ENCODE measurements at places on chromosomes 5 and 9.

GRCh38 chr9:130242270-130243014 lies 23.1 kb upstream of the HMCN2 start:
- DNase-seq, result no peak

GRCh38 chr9:134591082-134591571 lies 50.5 kb upstream of the COL5A1 start:
- no peak for DNase-seq

GRCh38 chr9:126938327-126938726 lies 23.7 kb downstream of the RALGPS1 start:
- DNase-seq, result no peak

- DNase-seq, result no peak
These were observed 855.5 kb upstream of the DMAC1 start for GRCh38 chr9:8655071-8655470.

DNA sequence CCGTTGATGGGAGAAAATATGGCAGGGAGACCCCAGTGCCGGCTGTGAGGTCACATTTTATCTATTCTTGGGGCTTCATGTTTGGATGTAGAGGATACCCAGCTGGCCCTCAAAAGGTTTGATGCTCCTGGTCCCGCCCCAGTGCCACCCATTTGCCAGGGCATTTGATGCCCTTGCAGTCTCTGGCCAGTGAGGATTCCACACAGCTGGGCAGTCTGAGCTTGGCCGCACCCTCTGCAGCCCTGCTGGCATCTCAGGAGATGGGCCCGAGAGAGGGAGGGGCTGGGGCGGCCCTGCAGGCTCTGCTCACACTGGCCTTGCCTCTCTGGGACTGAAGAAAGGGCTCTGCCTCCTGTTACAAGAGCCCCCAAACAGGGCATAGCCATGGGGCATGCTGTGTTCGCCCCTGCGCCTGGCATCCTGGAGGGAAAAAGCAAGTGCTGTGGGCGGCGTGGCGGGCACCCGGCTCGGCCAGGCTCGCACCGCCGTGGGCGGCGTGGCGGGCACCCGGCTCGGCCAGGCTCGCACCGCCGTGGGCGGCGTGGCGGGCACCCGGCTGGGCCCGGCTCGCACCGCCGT lies 27.6 kb downstream of the ADAMTSL2 start:
- DNase-seq, result no peak

DNA sequence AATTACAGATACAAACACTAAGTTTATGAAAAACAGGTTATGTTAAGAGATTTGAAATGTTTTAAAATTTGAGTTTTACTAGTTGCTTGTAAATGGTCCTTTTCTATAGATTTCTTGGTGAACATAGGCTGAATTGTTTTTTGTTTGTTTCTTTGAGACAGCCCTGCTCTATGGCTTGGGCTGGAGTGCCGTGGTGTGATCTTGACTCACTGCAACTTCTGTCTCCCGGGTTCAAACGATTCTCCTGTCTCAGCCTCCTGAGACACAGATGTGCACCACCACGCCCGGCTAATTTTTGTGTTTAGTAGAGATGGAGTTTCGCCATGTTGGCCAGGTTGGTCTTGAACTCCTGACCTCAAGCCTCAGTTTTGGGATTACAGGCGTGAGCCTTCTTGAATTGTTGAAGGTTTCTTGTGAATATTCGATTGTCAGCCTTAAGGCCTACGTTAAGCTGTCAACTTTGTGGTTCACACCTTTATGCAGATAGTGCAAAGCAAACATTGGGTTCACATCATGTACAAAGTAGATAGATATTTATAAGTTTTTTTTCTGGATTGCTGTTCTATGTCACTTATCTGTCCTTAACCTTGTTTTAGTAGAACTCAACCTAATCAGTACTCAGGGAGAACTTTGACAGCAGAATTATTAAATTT lies 26.2 kb downstream of the UHRF2 start:
- no peak for DNase-seq

DNA sequence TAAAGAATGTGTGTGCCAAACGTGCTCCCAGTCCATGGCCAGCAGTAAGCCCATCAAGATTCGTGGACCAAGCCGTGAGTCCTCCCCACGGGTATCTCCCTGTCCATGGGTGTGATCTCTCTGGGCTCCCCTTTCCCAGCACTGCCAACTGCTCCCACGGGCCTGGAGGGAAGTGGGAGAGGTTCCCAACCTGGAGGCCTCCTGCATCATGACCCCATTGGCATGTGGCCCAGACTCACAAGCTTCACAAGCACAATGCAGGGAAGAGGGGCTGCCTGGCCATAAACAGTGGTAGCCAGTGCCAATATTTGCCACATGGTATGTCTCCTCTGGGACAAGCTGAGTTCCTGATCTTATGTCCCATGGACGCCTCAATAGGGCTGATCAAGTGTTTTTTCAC lies 59.1 kb downstream of the ABLIM3 start:
- no peak for DNase-seq

DNA sequence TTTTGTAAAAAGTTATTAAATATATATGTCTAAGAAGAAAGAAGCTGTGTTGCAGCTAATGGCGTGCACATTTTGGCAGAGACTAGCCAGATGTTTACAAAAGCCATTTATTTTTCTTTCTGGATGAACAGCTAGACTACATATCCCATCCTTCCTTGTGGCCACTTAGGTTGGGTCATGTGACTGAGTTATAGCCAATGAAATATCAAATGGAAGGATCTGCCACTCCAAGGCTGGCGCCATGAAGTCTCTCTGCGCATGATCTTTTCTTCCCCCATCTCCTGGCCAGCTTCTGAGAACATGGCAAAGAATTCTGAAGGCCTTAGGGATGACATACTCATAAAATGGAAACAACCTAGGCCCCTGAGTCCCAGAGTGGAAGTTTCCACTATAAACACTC lies 244.2 kb upstream of the DAB2 start:
- DNase-seq, result no peak

DNA sequence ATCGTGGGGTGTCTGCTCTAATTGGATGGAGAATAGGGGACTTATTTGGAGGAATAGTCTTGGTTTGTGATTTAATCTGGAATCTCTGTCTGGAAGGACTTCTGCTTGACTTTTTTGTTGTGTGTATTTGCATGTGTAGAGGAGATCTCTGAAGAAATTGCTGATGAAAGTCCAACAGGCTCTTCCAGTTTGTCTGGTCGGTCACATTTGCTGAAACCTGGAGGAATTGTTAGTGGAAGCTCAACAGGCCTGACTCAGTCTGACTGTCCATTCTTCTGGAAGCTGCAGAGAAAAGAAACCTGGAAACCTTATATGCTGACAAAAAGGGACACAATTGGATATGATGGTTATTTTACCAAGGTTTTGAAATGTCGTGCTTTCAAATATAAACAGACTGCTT lies 33.4 kb upstream of the TENT2 start:
- DNase-seq, result no peak

GRCh38 chr9:104339692-104340091 lies 164.4 kb upstream of the OR13F1 start:
- no peak for DNase-seq

DNA sequence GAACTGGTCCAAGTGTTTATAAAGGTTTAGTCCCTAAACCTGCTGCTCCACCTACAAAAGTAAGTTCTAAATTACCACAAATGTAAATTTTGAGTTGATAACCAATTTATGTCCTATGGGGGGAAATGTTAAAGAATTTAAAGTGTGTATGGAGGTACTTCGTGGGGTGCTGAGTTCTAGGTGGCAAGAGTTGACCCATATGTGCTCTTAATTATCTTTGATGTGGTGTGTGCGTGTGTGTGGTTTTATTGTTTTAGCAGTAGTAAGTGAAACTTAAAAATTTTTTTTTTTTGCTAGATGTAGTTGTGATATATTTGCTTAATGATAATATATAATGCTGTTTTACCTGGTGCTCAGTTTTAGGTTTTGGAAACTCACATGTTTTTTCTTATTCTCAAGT lies 72.6 kb downstream of the GPBP1 start:
- DNase-seq, result no peak

DNA sequence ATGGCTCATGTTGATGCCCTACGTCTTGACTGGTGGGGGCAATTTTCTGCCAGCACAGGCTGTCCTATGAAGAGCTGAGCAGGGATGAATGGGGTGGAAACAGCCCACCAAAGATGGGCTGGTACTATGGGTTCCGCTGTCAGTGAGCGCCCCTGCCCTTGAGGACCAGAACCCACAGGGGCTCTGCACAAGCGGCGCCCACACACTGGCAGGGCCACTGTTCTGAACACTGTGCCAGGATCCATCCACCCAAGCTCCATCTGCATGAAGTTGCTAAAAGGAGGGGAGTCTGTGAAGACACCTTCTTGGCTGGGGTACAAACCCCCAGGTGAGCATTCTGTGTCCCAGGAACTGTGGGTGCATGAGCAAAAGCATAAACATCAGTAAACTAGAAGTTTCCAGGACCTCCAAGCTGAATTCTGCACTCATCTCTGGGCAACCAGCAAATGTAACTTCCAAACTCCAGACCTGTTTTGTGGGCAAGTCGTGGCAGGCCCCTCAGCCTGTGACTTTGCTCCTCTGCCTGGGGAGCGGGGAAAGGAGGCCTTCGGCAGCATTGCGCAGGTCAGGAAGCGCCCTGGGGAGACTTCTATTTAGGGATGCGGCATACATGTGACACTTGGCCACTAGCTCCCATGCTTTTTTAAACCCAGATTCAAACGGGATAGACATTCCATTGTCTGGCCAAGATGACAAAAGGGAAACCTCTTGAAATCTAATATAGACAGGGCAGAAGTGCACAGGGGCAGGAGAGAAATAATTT lies 48.9 kb downstream of the PTPN3 start:
- DNase-seq, result no peak

DNA sequence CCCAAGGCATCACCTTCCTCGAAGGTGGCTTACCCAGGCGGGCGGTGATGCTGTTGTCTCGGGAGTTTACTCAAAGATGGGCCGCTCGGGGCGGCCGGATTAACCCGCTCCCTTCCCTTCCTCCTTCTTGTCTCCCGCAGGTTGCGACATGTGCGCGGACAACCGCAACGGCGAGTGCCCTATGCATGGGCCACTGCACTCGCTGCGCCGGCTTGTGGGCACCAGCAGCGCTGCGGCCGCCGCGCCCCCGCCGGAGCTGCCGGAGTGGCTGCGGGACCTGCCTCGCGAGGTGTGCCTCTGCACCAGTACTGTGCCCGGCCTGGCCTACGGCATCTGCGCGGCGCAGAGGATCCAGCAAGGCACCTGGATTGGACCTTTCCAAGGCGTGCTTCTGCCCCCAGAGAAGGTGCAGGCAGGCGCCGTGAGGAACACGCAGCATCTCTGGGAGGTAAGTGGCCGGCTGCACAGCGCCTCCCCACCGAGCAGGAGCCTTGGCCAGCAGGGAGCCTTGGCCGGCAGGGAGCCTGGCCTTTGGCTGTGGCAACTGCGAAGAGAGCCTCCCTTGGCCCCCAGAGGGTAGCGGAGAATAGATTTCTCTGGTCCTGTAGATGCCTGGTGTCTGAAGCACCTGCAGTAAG lies 10.6 kb downstream of the PRDM6 start:
- no peak for DNase-seq

GRCh38 chr5:6615034-6615815 lies 17.6 kb downstream of the NSUN2 start:
- DNase-seq, result no peak

DNA sequence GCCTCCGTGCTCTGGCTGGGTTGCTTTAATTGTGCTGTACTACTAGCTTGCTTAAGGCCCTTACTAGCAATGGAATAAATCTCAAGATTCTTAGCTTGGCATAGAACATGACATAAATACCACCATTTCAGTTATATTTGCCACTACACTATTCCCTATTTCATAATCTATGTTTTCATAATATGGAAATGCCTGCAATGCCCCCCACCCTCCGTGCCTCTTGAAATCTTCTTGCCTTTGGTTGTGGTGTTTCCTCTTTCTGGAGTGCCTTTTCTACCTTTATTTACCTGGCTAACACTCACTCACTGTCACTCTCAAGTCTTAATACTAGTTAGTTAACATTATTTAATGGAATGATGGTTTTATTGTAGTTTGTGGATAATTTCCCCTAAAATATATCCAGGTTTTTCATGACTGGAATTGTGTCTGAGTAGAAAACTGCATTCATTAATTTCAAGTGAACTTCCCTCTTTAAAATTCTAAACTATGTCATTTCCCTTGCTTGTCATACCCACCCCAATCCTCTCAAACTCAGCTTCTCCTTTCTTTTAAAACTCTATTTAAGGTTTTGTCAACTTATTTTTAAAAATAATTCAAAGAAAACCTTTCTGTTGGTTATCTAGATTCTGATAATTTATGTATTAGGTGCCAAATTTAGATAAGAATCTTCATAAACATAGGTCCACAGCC lies 521.7 kb upstream of the DAB2 start:
- no peak for DNase-seq

DNA sequence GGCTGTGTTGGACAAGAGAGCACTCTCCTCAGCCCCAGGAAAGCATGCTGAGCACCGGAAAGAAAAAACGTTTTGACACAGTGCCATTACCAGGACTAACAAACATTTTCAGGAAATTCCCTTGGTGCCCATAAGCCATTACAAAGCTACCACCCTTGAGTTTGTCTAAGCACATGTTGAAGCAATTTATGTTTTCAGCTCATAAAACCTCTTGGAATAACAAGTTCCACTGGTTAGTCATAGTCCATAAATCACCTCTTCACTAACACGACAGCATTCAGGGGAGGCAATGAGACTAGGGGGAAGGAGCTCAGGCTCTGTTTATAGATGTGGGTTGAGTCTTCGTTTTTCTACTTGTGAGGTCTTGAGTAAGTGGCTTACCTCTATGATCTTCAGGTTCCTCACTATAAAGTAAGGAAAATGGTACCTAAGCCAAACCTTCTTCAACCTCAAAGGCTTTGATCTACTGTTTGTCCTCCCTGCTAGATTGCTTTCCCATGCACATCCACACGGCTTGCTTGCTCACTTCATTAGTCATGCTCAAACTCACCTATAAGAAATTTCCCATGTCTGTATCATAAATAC lies 65.4 kb downstream of the DRD1 start:
- DNase-seq, result no peak

DNA sequence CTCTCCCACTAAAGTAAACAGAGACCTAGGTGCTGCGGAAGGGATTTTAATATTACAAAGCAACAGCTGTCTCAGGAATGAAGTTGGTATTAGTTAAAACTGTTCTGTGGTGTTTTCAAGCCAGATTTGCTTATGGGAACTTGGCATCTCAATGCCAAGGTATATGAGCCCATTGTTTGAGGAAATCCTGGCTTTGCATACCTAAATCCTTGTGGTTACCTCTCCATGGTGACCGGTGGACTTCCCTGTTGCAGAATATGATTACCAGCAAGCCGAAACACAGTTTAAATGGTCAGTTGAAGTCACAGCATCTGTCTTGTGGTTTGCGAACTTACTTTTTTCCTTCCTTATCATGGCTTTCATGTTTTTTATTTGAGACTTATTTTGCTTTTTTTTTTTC lies 62.3 kb upstream of the TXNDC8 start:
- DNase-seq, result no peak

- no peak for DNase-seq
These were observed 9.9 kb upstream of the SH3TC2 start for GRCh38 chr5:149072791-149073190.
